ENCODE measurements at places on chromosomes 12 and 14. TPM values are rescaled to one million over a fixed set of nuclear protein-coding genes. Genes with fewer than 3 reads are reported as not detected.

Gene SMCO2
- total RNA-seq, result 0.17 TPM

Gene JPH4
- not detected for total RNA-seq

Gene PPP1R36
- total RNA-seq, result not detected

Gene CSRNP2
- 21.7 TPM for total RNA-seq

Gene PIWIL1
- total RNA-seq, result not detected

Gene HIF1A
- total RNA-seq, result 303 TPM

Gene SLCO1B3
- not detected for total RNA-seq

Gene IFI27L1
- total RNA-seq, result 9.6 TPM

Gene SLC16A7
- 110 TPM for total RNA-seq

Gene AKAP3
- 2.6 TPM for total RNA-seq

Gene WIF1
- total RNA-seq, result 0.15 TPM

Gene FOXA1
- total RNA-seq, result 0.15 TPM

Gene SLC25A47
- total RNA-seq, result not detected
